ENCODE measurements at places on chromosomes 11 and 22. TPM values are rescaled to one million over a fixed set of nuclear protein-coding genes. Genes with fewer than 3 reads are reported as not detected.

The ABCC8 gene
- polyA plus RNA-seq = 3.2 TPM

The THAP7 gene
- 44.1 TPM for polyA plus RNA-seq

The GALNT18 gene
- 27.2 TPM for polyA plus RNA-seq

The PHETA2 gene
- polyA plus RNA-seq = 6.3 TPM

The ARHGAP32 gene
- polyA plus RNA-seq = 2.1 TPM

The TSGA10IP gene
- not detected for polyA plus RNA-seq
